ENCODE measurements at places on chromosomes 3 and 15. TPM values are rescaled to one million over a fixed set of nuclear protein-coding genes. Genes with fewer than 3 reads are reported as not detected.

The IL12A gene
- polyA plus RNA-seq, result not detected

The CFAP100 gene
- polyA plus RNA-seq, result not detected

The LTK gene
- polyA plus RNA-seq, result 1.9 TPM

The GABRB3 gene
- polyA plus RNA-seq, result not detected

The SAMMSON gene
- not detected for polyA plus RNA-seq

The ANKRD63 gene
- polyA plus RNA-seq, result not detected

The GP5 gene
- 1.9 TPM for polyA plus RNA-seq

The FAM174B gene
- polyA plus RNA-seq, result 3.3 TPM

The PLSCR5 gene
- polyA plus RNA-seq, result not detected

The SNURF gene
- 44.4 TPM for polyA plus RNA-seq

The CORO2B gene
- not detected for polyA plus RNA-seq

The LIPC gene
- 2.4 TPM for polyA plus RNA-seq

The TNFSF10 gene
- 107 TPM for polyA plus RNA-seq

The TSEN2 gene
- polyA plus RNA-seq, result 11.2 TPM

The ITPKA gene
- 0.46 TPM for polyA plus RNA-seq

The SERPINI2 gene
- polyA plus RNA-seq, result not detected

The LSAMP gene
- polyA plus RNA-seq, result not detected

The RBP2 gene
- polyA plus RNA-seq, result not detected

The PP2D1 gene
- 0.40 TPM for polyA plus RNA-seq

The CLDN1 gene
- polyA plus RNA-seq, result not detected

The ATRIP gene
- 11.3 TPM for polyA plus RNA-seq

The BFSP2 gene
- polyA plus RNA-seq, result 1.3 TPM

The GOLGA8M gene
- polyA plus RNA-seq, result not detected

The TMEM108 gene
- not detected for polyA plus RNA-seq

The ZPLD1 gene
- not detected for polyA plus RNA-seq

The ITGA11 gene
- polyA plus RNA-seq, result not detected

The POPDC2 gene
- 2.6 TPM for polyA plus RNA-seq

The DALRD3 gene
- 32.2 TPM for polyA plus RNA-seq

The FAM107A gene
- not detected for polyA plus RNA-seq

The SEC22A gene
- polyA plus RNA-seq, result 26.5 TPM

The MCF2L2 gene
- 3.7 TPM for polyA plus RNA-seq

The RNU5B-1 gene
- polyA plus RNA-seq, result not detected

The MLF1 gene
- polyA plus RNA-seq, result 6.5 TPM

The CFAP20DC gene
- 0.08 TPM for polyA plus RNA-seq

The CIDEC gene
- polyA plus RNA-seq, result not detected

The SCAANT1 gene
- polyA plus RNA-seq, result not detected

The CHRNA5 gene
- polyA plus RNA-seq, result 0.76 TPM

The GOLGA8T gene
- not detected for polyA plus RNA-seq

The ATP1B3 gene
- polyA plus RNA-seq, result 114 TPM

Measured in CD4-positive, alpha-beta memory T cell (primary cell).